Cardiac septum (tissue), 1 donor: ENCODE measurements at places on chromosomes 5 and 9. TPM values are rescaled to one million over a fixed set of nuclear protein-coding genes. Genes with fewer than 3 reads are reported as not detected.

DNA sequence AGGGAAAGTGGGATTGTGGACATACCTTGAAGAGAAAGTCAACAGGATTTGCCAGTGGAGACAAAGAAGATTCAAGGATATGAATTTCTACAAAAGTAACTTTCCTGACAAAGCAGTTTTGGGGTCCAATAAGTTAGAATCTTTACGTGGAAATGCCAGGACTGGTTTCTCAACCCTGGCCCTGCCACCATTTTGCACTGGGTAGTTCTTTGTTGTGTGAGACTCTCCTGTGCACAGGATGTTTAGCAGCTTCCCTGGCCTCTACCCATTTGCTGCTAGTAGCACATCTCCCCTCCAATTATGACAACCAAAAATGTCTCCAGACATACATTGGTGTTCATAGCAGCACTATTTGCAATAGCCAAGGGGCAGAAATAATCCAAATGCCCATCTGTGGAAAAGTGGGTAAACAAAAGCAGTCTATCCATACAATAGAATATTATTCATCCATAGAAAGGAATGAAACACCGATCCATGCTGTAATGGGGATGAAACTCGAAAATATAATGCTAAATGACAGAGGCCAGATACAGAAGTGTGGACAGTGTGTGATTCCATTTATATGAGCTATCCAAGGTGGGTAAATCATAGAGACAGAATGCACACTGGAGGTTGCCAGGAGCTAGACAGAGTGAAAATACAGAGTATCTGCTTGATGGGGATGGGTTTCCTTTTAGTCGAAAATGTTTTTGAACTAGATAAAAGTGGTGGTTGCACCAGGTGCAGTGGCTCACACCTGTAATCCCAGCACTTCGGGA lies 91.4 kb downstream of the NSUN2 start:
- no peak for DNase-seq

Gene SPATA31E1
- total RNA-seq: not detected

- no peak for DNase-seq
Observed at GRCh38 chr9:128385496-128386460, 14.6 kb downstream of the URM1 start.

Gene PTBP3
- total RNA-seq: 20.8 TPM

DNA sequence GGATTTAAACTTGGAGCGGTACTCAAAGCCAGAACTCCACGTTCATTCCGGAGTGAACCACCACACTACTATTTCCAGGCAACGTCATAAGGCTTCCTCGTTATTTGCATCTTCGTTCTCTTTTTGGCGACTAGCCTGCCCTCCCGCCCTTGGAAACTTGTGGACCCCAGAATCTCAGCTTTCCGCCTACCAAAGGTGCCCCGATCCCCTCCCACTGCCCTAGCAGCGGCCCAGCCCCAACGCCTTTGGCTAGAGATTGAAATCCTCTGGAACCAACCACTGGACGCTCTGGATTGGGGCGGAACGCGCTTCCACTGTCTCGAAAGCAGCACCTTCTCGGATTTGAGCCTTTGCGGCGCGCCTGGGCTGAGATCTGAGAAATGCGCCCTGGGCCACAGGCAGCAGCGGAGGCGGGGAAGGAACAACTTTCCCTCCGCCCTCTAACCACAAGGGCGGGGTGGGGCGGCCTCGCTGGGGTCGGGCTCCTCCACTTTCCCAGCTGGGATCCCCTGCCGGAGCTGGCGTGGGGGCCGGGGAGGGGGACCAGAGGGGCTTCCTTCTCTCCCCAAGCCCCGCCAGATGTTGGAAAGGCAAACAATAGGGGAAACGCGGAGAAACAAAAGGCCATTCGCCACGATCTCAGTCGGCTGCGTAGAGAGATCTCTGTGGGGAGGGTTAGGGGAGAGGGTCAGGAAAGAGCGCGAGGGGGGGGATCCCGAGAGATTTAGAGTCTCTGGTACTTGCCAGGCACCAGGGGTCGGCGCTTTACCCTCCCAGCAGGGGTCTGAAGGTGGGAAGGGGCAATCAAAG lies 1.3 kb downstream of the MOB3B start:
- DNase-seq: peak; percentile 83

Gene NSA2
- total RNA-seq: 34.2 TPM

- DNase-seq: no peak
Observed at GRCh38 chr9:32867026-32867425, 83.7 kb downstream of the TMEM215 start.

- no peak for DNase-seq
Observed at GRCh38 chr9:100317706-100318105, 35.0 kb downstream of the TEX10 start.

Gene GARNL3
- 28.7 TPM for total RNA-seq

- DNase-seq: no peak
Observed at GRCh38 chr5:104111632-104112031, 549.0 kb upstream of the NUDT12 start.

- DNase-seq: no peak
Observed at GRCh38 chr5:15577132-15577531, 77.2 kb downstream of the FBXL7 start.

Gene TPM2
- 690 TPM for total RNA-seq

Gene DMGDH
- 0.86 TPM for total RNA-seq

DNA sequence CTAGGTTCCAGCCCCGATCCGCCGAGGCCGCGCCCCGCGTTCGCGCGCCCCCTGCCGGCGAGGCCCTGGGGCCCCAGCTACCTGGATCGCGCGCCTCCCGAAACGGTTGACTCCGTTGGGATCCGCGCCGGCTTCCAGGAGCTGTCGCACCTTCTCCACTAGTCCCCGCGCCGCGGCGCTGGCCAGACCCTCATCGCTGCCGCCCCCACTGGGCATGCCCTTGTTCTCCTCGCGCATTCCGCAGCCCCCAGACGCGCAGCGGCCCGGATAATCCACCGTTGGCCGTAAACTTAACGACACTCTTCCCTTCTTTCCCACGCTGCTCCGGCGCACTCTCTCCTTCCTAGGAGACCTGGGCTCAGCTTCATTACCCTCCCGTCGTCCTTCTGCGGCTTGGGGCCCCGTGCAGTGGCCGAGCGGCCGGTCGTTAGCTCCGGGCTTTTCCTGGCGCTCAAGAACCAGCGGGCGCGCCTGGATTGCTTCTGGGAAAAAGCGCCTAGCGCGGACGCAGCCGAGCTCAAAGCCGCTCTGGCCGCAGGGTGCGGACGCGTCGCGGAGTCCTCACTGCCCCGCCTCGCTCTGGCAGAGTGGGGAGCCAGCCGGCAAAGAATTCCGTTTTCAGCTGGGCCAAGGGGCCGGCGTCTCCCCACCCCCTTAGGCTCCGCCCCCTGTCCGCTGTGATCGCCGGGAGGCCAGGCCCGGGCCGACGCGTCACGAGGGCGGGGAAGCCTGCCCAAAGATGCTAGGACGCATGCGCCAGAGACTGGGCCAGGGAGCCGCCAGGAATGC lies at the start of gene CDKN2B:
Gene CDKN2B (minus strand): TSS at position 589 of the 789 bp plus-strand sequence. CDS start 352 bp downstream, at position 237.
- peak; percentile 97 for DNase-seq

- no peak for DNase-seq
Observed at GRCh38 chr5:73346878-73347408, 101.6 kb downstream of the FOXD1 start.

Gene GPX8
- 7.4 TPM for total RNA-seq
